ENCODE measurements at places on chromosomes 3 and 15.

DNA sequence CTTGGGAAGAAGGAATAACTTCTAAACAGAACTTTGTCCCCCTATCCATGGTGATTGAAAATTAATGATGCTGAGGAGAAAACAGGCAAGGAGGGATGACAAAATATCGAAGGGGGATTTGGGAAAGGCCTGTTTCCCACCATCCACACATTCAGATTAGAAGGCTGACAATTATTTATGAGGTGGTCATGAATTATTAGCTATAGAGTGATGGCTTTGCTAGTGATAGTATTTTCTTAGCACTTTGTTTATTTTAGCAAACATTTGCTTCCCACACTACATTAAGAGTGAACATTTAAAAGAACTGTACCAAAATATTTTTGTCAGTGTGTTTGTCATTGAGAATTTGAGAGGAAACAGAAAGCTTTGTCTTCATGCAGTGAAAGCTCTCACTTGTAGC is 172.6 kb upstream of the PDZRN3 start:
- DNase-seq, result no peak

DNA sequence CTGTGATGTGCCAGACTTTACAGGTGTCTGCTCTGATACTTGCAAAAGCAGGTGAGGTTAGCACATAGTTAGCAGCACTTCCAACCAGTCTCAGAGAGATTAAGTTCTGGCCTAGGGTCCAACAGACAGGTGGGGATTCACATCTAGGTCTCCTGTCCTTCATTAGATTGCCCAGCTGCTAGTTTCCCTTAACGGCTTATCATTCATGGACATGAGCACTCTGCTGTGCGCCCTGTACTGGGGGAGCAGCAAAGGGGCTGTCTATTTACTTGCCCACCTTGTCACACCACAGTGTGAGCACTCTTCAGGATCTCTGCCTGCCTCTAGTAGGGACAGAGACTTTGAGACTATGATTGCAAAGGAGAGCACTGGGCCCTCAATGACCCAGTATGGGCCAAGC is 8.7 kb downstream of the SPSB4 start:
- DNase-seq, result no peak

- DNase-seq, result no peak
Measured at GRCh38 chr15:25437777-25438600, 835 bp downstream of the UBE3A start.

- no peak for DNase-seq
Measured at GRCh38 chr15:40183636-40184463, 23.0 kb downstream of the BUB1B start.

- no peak for DNase-seq
Measured at GRCh38 chr3:136106101-136106500, 90.0 kb downstream of the MSL2 start.

Measured in iPS DF 6.9 (cell line).